ENCODE measurements at places on chromosomes 11 and 22.

DNA sequence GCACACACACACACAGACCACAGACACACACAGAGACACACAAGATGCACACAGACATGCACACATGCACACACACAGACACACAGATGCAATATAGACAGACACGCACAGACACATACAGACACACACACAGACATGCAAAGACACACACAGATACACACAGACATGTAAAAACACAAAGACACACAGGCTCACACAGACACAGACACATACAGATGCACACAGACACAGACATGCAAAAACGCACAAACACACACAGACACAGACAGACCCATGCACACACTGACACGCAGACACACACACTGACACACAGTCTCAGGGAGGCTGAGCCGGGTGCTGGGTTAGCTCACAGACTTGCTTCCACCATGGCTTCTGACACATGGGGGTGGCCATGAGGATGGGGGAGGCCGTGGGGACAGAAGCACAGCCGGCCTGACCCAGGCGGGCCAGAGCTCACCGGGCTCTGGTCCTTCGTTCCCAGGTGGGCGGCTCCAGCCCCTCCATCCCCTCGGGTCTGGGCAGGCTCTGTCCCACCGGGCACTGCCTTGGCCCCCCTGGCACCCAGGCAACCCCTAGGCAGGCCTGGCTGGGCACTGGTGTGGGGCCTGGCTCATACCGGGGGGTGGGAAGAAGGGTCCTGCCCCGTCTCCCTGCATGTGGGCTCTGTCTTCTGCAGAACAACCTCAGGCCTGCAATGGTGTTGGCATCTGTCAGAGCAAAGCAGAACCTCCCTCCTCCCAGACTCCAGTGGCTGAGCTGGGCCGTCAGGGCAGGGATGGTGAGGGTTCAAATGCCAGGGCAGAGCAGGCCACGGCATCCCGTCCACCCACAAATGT is 1489.5 kb downstream of the BRD1 start:
- no peak for DNase-seq

DNA sequence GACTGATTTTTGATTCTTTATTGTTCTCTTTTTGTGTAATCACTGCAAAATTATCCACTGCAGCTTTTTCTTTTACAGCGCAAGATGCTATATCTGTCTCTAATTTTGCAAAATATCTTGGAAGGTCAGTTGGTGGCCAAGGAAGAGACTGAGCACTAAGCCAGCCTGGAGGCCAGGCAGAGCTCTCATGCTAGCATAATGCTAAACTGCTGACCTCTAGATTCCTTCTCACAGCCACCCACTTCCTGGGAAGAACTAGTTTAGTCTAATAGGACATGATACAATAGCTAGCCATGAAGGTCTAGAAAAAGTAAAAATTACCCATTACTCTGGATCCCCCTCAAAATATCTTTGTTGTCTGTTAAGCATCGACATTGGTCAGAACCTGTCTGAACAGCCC is 227.2 kb upstream of the ARHGAP20 start:
- DNase-seq = no peak

- no peak for DNase-seq
Observed at GRCh38 chr22:48884786-48885185, 942.9 kb downstream of the BRD1 start.

GRCh38 chr11:2816941-2817421 is 68.6 kb downstream of the CDKN1C start:
- no peak for DNase-seq

GRCh38 chr11:116928845-116929244 is 91.4 kb upstream of the APOA1 start:
- no peak for DNase-seq

All from stimulated activated CD8-positive, alpha-beta memory T cell treated with anti-CD3 and anti-CD28 coated beads, Interleukin-12 subunit alpha, Interleukin-12 subunit beta, amount 100 ng/mL, for 4 hours (primary cell).